ENCODE measurements at places on chromosomes 5 and 9.

- no peak for DNase-seq
Observed at GRCh38 chr5:115317320-115317719, 20.9 kb upstream of the CCDC112 start.

- no peak for DNase-seq
Observed at GRCh38 chr5:31186672-31187267, 6.7 kb upstream of the CDH6 start.

DNA sequence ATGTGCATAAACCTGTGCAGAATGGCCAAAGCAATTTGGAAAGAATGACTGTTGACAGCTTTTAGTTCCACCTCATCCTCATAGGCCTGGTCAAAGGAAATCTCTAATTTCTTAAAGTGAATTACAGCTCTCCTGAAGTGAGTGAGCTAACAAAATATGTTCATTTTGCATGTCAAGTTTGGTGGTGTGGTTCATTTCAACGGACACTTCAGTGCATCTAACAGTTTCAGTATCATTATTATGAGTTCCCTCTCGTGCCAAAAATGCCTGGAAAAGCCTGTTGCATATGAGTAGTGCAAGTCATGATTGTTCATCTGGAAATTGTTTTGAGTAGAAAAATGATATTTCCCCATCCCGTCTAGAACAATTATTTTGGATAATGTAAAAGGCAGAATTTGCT, 53.2 kb upstream of the HMHB1 start:
- DNase-seq, result no peak

DNA sequence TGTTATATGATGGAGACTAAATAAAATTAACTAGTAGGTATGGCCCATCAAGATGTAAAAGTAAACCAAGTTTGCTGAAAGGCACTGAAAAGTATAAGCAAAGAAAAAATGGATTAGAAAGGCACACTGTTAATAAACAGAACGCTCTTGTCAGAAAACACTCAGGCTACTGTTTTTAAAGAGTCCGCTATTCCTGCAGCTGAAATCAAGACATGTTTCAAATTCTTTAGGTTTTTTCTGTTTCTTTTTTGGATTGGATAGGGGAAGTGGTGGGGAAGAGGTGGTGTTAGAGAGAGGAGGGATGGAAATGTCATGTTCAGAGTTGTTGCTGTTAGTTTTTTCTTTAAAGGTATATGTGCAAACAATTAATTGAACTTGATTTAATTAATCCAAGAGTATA, 17.5 kb downstream of the OSTF1 start:
- no peak for DNase-seq

- DNase-seq, result no peak
Observed at GRCh38 chr9:34256987-34257585, 72.0 kb downstream of the KIF24 start.

DNA sequence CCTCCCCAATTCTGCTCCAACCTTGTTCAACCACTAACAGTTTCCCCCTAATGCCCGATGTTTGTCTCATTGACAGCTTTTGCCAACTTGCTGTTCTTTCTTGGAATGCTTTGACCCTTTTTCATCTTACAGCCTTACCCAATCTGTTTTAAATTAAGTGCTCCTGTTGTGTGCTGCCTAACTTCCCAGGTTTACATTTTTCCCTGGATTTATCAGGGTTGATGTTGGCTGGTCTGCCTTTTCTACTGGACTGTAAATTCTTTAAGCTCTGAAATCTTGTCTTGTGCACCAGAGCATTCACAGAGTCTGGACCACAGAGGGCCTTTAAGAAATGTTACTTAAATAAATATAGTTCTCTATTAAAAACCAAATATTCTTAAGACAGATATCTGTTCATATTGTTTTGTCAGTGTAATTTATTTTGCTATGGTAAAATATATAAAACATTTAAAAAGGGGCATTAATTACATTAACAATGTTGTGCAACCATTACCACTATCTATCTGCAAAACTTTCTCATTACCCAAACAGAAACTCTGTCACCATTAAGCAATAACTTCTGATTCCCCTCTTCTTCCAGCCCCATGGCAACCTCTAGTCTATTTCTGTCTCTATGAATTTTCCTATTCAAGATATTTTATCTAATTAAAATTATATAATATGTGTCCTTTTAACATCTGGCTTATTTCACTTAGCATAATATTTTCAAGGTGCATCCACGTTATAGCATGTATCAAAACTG, 73.0 kb downstream of the OSTF1 start:
- no peak for DNase-seq

GRCh38 chr5:145110834-145111233, 724.3 kb downstream of the PRELID2 start:
- no peak for DNase-seq

DNA sequence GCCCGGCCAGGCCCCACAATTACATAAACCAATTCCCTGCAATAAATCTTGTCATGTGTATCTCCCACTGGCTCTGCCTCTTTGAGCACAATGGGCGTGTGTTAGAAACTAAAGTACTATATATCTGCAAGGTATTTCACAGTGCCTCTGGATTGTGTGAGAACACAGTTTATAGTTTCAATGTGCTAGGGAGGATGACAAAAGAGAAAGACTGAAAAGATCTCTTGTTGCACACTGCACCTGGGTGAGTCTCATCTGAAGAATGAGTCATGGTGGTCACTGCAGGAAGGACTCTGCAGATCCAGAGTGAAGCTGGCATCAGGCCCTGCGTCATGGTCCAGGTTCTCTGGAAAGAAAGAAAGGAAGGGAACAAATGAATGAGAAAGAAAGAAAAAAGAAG, 20.7 kb upstream of the CTSV start:
- DNase-seq, result no peak

- DNase-seq, result no peak
Observed at GRCh38 chr9:5587024-5587423, 41.9 kb upstream of the RIC1 start.

DNA sequence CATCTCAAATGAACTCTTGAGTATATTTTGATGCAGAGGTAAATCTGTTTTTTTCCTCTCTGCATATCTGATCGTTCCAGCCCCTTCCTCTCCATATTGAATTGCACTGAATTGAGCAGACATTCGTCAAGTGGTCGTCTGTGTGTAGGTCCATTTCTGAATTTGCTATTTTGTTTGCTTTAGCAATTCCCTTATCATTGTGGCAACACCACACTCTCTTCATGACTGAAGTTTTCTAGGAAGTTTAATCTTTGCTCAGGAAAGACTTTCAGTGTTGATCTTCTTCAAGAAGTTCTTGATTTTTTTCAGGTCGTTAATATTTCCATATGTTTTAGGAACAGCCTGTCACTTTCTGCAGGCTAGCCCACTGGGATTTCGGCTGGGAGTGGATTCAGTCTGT, 132.0 kb downstream of the WNK2 start:
- DNase-seq, result no peak

GRCh38 chr9:5361326-5362010, 21.8 kb upstream of the RLN1 start:
- no peak for DNase-seq

GRCh38 chr5:109743770-109744212, 54.1 kb downstream of the MAN2A1 start:
- DNase-seq, result no peak

GRCh38 chr9:13480693-13481092, 201.2 kb upstream of the MPDZ start:
- no peak for DNase-seq

DNA sequence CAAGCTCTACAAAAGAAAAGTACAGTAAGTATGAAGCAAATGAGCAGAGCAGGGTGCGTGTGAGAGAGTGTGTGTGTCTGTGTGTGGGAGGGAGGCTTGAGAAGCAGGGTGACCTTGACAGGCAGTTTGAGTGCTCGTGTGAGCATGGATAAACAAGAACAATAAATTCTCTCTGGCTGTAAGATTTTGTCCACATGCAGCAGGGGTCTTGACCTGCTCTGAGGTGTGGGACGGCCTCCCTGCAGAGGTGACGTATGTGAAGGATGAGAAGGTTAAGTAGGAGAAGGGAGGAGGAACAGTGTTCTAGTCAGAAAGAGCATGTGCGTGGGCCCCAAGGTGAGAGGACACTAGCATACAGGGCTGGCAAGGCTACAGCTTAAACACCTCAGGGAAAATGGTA, 49.0 kb downstream of the SPTLC1 start:
- DNase-seq, result no peak

- DNase-seq, result no peak
Observed at GRCh38 chr9:136626066-136626725, 36.5 kb upstream of the EGFL7 start.

- no peak for DNase-seq
Observed at GRCh38 chr9:34623374-34624235, 3.3 kb upstream of the DCTN3 start.

DNA sequence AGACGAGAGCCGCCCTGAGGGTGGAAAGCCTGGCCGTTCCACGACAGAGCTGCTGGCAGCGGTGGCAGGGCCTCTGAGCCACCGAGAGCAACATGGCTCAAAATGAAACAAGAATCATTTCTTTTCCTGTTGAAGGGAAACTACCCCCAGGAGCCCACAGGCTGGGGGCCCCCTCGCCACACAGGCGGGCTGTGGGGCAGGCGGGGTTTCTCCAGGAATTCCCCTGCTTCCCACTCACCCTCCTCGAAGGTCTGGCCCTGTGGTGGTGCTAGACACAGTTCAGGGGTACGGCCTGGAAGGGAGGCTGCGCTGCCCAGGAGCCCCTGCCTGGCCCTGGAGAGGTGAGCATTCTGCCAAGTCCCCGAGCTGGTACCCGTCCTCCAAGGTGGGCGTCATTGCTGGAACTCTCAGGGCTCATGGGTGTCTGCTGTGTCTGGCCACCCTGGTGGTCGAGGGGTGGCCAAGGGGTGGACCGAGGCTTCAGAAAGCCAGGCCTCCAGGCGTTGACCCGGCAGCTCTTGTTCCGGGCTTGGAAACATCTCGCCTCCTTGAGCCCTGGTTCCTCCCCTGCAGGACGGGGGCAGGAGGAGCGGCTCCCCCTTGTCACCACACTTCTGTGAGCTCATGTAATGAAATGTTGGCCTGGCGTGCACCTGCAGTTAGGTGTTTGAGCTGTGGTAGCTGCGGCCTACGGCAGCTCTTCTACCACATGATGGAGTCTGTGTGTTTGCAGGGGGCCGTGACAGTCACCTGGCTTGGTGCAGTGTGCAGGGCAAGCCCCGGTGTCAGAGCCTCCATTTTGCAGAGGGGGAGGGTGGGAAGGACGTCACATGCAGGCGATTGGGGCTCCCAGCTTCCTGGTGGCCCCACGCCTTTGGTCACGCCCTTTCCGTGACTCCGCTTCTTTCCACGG, 65.3 kb downstream of the RXRA start:
- no peak for DNase-seq

- DNase-seq, result no peak
Observed at GRCh38 chr5:78496373-78496772, 136.0 kb downstream of the SCAMP1 start.

- DNase-seq, result no peak
Observed at GRCh38 chr5:142870532-142871362, 100.6 kb downstream of the ARHGAP26 start.

DNA sequence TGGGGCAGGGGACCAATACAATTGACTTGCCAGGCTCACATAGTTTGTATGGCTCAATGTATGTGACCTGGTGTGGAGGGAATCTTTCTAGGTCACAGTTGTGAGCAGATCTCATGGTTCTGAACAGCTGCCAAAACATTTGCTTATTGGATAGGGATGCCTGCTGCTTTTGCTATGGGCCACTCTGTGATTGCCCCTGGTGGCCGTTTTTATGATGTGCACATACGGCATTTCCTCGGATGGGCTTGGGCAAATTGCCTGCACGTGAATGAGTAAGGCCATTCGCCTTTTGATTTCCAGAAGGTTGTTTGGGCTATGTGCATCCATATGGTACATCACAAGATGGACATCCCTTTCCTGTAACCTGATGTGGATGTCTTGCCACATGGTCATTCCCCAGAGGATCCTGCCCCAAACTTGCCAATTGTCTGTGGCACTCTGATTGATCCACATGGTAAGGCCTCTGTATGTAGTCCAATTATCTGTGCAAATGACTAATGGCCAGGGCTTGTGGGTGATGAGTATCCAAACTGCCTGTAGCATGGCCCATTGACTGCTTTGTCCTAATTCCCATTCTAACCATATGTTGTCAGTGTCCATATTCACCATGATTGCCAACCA, 10.7 kb upstream of the SLC22A4 start:
- no peak for DNase-seq

GRCh38 chr5:43305948-43306565, 7.2 kb downstream of the HMGCS1 start:
- DNase-seq, result no peak

- DNase-seq, result no peak
Observed at GRCh38 chr5:58412932-58413331, 47.0 kb downstream of the PLK2 start.

GRCh38 chr5:93954421-93955069, 213.1 kb upstream of the POU5F2 start:
- DNase-seq, result no peak

- DNase-seq, result no peak
Observed at GRCh38 chr9:70228611-70229010, 30.2 kb upstream of the SMC5 start.

Data from right forelimb (tissue), 1 donor.